ENCODE measurements at places on chromosomes 2 and 18. TPM values are rescaled to one million over a fixed set of nuclear protein-coding genes. Genes with fewer than 3 reads are reported as not detected.

- no peak overlapping the region for H3K27ac ChIP-seq
- no peak for DNase-seq
- H3K4me1 ChIP-seq = no peaks in the 10 kb centered on the region
- H3K36me3 ChIP-seq = no peaks in the 10 kb centered on the region
- H3K4me3 ChIP-seq = no peak overlapping the region
- peaks cover 7% of the 10 kb centered on the region for H3K27me3 ChIP-seq
Measured at GRCh38 chr2:120546048-120546864, 189.4 kb upstream of the GLI2 start.

DNA sequence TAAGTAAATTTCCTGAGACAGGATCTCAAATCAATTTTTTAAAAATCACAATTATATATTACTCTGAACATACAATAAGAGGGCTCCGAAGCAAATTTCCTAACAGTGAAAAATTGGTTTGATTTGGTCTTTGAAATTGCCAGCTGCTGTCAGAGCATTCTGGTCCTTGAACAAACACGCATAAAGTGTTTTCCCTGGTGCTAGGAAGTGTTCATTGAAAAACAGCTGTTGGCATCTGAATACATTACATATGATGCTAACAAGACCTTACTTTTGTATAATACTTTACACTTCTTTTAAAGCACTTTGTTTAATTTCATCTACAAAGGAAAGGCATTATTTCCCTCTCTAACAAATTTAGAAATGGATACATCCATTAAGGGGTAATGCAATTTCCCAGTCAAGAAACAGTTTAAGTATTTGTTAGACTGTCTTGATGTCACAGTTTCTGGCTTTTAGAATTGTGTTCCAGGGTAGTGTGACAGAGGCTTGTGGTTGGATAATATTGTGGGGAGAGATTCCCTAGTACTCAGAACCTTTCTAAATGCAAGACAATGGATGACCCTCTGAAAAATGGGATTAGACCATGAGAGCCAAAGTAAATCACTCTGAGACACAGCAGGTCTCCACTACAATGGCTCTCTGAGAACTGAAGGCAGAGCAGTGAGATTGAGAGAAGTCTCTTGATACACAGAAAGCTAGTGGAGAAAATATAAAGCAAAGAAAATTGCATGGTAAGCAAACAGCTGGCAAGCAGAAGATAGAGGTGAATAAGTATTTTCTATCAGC, 299.0 kb downstream of the TRIB2 start:
- H3K4me1 ChIP-seq = no peaks in the 10 kb centered on the region
- no peaks in the 10 kb centered on the region for H3K36me3 ChIP-seq
- no peak overlapping the region for H3K27ac ChIP-seq
- no peak overlapping the region for H3K4me3 ChIP-seq
- no peaks in the 10 kb centered on the region for H3K27me3 ChIP-seq

The ASNSD1 gene
- total RNA-seq = 49.7 TPM

DNA sequence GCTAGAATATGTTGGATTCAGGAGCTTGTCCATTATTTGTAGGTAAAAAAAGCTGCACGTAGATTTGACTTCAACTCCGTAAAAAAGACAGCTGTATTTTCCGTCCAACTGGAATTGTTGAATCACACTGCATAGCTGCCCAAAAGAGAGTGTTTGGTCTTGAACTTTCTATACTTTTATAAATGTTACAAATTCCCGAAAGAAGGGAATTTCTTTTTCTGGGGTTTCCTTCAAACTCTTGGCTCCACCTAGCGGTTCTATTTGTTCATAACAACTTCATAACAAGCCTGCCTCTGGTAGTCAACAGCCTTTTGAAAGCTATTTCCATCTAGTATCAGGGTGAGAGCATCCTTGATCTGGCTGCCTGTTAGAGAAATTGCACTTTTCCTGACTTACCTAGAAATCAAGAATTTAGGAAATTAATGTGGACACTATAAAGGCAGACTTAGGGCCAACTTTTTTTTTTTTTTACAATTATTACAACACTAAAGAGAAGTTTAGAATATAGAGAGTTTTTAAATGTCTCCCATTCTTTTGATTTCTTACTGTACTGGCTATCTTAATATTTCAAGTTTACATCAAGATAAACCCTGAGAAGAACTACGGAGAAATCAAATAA, 48.1 kb downstream of the TMEM185B start:
- no peak overlapping the region for H3K4me3 ChIP-seq
- H3K27ac ChIP-seq = no peak overlapping the region
- H3K27me3 ChIP-seq = no peaks in the 10 kb centered on the region
- no peaks in the 10 kb centered on the region for H3K36me3 ChIP-seq

DNA sequence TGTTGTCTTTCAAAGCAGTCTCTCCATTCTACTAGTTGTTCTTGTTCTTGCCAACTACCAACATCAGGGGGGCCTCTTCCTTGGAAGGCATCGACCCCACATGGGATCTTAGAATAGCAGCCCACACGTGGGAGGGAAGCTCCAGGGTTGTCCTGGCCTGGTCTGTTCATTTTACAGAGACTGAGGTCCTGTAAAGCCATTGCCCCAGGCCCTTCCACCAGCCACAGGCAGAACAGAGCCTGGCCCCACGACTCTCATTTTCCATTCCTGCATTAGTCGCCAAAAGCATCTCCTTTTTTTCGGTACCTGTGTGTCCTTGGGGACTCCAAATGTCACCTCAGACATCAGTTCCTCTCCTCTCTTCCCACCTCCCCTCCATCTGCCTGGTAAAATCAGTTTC, 28.0 kb downstream of the CNGA3 start:
- no peak overlapping the region for H3K4me3 ChIP-seq
- no peak for DNase-seq

The C2orf15 gene
- total RNA-seq = 8.4 TPM

The COL3A1 gene
- 0.17 TPM for total RNA-seq

- no peaks in the 10 kb centered on the region for H3K27me3 ChIP-seq
- H3K27ac ChIP-seq = no peak overlapping the region
Measured at GRCh38 chr2:183868707-183869106, 729.6 kb upstream of the ZNF804A start.

The SLC38A11 gene
- not detected for total RNA-seq

GRCh38 chr2:172100080-172100934, 2.4 kb downstream of the DLX2 start:
- H3K27me3 ChIP-seq = peaks cover 98% of the 10 kb centered on the region
- H3K27ac ChIP-seq = no peak overlapping the region

GRCh38 chr2:196241175-196241574, 69.8 kb upstream of the STK17B start:
- H3K36me3 ChIP-seq = no peaks in the 10 kb centered on the region
- no peaks in the 10 kb centered on the region for H3K27me3 ChIP-seq
- no peak overlapping the region for H3K27ac ChIP-seq
- H3K4me1 ChIP-seq = peaks cover 6% of the 10 kb centered on the region
- peak; percentile 9 for DNase-seq

The FAM161A gene
- 16.2 TPM for total RNA-seq

GRCh38 chr18:21703241-21703820, 1.2 kb downstream of the ABHD3 start:
- H3K27ac ChIP-seq = peak overlapping the region; percentile 62
- H3K27me3 ChIP-seq = peaks cover 19% of the 10 kb centered on the region
- H3K4me1 ChIP-seq = peaks cover 10% of the 10 kb centered on the region

The NHEJ1 gene
- total RNA-seq = 30.6 TPM

The TRMT61B gene
- total RNA-seq = 51.9 TPM

DNA sequence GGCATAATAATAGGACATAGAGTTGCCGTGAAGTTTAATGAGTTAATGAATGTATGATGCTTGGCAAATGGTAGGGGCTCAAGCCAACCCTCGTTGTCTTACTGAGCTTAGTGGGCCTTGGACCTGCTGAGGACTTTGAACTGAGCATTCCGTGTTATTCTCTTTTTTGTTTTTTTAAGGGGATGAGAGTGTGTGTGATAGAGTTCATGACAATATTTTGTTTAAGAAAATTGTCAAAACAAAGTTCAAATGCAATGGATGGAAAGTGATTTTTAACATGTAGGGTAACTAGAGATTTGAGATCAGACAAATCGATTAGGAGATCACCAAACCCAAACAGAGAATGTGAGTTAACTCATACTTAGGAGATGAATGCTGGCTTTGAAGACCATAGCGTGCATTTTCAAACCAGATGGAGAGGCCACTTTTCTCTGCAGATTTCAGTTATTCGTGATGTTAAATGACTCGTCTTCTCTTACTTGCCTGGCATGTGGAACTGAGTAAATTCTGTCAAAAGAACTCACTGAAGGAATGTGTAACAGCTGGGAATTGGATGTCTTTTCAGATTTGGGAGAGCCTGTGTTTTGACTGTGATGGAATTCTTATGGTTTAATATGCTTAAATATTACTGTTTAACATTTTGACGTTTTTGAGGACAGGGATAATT, 88.7 kb downstream of the NEDD4L start:
- H3K36me3 ChIP-seq = no peaks in the 10 kb centered on the region
- no peak overlapping the region for H3K27ac ChIP-seq
- no peaks in the 10 kb centered on the region for H3K4me1 ChIP-seq
- no peak for DNase-seq
- H3K4me3 ChIP-seq = no peak overlapping the region

The ASAP2 gene
- 16.5 TPM for total RNA-seq

DNA sequence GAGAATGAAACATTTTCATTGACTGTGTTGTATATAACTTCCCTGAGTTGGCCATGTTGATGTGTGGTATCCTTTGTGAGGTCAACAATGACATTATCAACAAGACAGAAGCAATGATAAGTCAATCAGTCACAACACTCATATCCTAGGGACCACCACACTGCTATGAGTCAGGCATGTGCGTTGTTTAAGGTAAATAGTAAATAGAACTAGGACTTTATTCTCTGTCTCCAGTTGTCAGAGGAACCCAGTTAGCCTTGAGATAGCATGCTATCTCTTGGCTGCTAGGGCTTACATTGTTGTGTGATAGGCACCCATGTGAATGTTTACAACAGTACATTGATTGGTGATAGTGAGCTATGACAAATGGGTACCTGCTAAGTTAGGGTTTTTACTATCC, 37.3 kb downstream of the GPD2 start:
- no peak for DNase-seq
- H3K4me1 ChIP-seq = no peaks in the 10 kb centered on the region
- no peak overlapping the region for H3K27ac ChIP-seq
- no peaks in the 10 kb centered on the region for H3K36me3 ChIP-seq
- no peak overlapping the region for H3K4me3 ChIP-seq
- H3K27me3 ChIP-seq = no peaks in the 10 kb centered on the region

Measured in GM23338 (cell line).